ENCODE measurements at places on chromosomes 12 and 14. TPM values are rescaled to one million over a fixed set of nuclear protein-coding genes. Genes with fewer than 3 reads are reported as not detected.

- no peak for DNase-seq
Measured at GRCh38 chr12:16788506-16789203, 182.7 kb upstream of the LMO3 start.

- no peak for DNase-seq
Measured at GRCh38 chr12:39235990-39236767, 206.7 kb downstream of the KIF21A start.

- DNase-seq, result peak; percentile 83
Measured at GRCh38 chr12:26251600-26251999, 56.2 kb downstream of the SSPN start.

- DNase-seq, result no peak
Measured at GRCh38 chr12:34219046-34219770, 196.9 kb downstream of the ALG10 start.

- DNase-seq, result no peak
Measured at GRCh38 chr12:38880288-38880687, 25.1 kb downstream of the CPNE8 start.

DNA sequence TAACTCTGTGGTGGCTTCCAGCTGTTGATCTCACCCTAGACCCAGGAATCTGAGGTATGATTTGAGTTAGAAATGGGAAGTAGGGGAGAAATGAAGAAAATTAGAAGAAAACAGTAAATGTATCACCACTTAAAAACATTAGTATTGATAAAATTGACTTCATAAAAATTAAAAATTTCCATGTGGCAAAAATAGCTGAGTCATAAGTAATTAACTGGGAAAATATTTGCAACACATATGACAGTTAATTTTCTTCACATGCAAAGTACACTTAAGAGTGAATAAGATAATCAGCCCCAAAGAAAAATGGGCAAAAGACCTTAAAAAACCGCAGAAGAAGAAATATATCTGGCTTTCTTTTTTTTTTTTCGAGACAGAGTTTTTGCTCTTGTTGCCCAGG, 25.5 kb upstream of the ADIPOR2 start:
- DNase-seq, result no peak

GRCh38 chr14:53692451-53692850, 264.2 kb downstream of the BMP4 start:
- DNase-seq, result no peak

DNA sequence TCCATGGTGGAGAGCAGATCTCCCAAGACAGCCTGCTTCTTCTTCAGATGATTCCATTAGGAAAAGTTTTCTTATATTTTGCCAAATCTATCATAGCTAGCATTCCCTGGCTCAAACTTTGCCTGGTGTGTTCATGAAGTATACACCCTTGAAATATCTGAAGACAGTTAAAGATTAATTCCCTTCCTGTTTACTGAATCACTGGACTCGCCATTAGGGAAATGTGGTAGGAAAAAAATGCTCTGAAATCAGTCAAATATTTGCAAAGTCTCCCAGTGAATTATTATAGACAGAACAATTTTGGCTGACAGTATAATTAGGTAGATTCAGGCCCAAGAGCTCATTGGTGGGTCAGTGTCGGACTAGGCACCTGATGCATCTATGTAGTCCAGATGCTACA, 86.5 kb downstream of the PDZRN4 start:
- no peak for DNase-seq

- no peak for DNase-seq
Measured at GRCh38 chr14:98943907-98944306, 328.1 kb downstream of the BCL11B start.

- DNase-seq, result no peak
Measured at GRCh38 chr14:47917344-47917954, 242.0 kb upstream of the MDGA2 start.

GRCh38 chr14:75967866-75968265, 13.9 kb downstream of the TGFB3 start:
- DNase-seq, result no peak

DNA sequence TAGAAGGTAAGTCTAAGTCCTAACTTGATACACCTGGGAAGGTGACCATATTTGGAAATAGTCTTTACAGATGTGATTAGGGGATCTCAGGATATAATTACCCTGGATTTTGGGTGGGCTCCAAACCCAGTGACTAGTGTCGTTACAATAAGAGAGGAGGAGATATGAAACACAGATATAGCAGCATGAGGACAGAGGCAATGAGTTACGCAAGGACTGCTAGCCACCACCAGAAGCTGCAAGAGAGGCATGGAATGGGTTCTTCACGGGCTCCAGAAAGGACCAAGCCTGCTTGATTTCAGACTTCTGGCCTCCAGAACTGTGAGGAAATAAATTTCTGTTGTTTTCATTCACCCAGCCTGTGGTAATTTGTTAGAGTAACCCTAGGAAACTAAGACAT, 28.6 kb downstream of the FGFR1OP2 start:
- no peak for DNase-seq

GRCh38 chr12:116691205-116691604, 46.7 kb downstream of the SPRING1 start:
- no peak for DNase-seq

- DNase-seq, result no peak
Measured at GRCh38 chr12:9752145-9752933, 8.4 kb downstream of the CD69 start.

GRCh38 chr12:101110866-101111265, 99.2 kb downstream of the SLC5A8 start:
- no peak for DNase-seq

- no peak for DNase-seq
Measured at GRCh38 chr14:69839661-69840060, 39.6 kb upstream of the SMOC1 start.

GRCh38 chr12:103198499-103198898, 241.0 kb downstream of the ASCL1 start:
- no peak for DNase-seq

The POTEM gene
- total RNA-seq, result not detected

The GLI1 gene
- 1.2 TPM for total RNA-seq

The ADAM20 gene
- total RNA-seq, result 0.53 TPM

The PLEKHG3 gene
- 37.7 TPM for total RNA-seq

Measured in left cardiac atrium (tissue), 4 donors.